ENCODE measurements at places on chromosomes 5 and 9.

GRCh38 chr9:17635115-17635890, 56.4 kb downstream of the SH3GL2 start:
- DNase-seq = no peak

DNA sequence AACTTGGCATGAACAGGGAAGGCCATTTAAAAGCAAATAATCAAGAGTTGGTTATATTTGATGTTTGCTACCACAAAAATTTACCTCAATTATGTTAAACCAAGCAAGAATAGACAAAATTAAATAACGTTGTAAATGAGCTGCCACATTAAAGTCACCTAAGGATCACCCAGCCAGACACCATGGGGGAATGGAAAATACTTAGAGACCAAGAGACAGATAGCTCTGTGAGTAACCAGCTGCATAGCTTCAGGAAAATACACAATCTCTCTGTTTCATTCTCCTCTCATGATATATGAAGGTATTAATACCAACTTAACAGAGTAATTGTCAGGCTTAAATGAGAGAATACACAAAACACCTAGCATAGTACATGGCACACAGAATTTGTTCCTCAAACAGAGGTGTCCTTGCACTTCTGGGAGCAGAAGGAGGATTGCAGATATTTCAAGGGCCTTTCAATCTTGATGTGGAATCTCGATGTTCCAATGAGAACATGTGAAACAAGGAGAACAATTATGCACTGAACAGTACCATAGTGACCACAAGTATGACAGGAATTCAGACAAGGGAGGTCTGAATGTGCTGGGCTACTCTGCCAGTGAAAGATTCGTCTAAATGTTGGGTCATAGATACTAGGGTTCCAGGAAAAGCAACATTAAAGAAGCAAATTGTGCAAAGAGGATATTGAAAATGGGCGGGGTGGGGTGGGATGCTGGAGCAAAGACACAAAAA, 18.6 kb downstream of the JAKMIP2 start:
- DNase-seq = no peak

DNA sequence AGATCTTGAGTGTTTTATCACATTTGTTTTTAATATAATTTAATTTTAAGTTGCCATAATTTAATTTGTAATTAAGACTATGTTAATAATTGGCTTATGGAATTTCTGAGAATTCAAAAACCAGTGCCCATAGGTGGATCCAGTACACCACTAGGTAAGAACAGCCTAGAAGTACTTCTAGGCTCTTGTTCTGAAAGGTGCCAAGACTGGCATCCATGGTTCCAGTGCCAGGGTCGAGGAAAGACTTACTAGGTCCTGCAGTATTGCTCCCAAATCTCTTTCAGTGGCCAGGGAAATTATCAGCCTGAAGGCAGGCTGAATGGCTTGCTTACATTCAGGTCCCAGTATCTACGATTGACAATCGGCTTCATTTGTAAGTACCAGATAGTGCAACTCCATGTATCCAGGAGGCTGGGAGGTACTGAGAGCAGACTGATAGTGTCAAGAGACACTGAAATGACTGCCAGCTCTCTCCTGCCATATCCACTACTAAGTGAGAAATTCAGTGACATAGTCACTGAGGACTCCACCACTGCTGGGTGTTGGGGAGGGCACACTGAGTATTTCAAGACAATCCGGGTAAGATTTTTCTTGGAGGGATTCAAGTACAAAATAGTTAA, 159.2 kb upstream of the CCDC152 start:
- DNase-seq = no peak

DNA sequence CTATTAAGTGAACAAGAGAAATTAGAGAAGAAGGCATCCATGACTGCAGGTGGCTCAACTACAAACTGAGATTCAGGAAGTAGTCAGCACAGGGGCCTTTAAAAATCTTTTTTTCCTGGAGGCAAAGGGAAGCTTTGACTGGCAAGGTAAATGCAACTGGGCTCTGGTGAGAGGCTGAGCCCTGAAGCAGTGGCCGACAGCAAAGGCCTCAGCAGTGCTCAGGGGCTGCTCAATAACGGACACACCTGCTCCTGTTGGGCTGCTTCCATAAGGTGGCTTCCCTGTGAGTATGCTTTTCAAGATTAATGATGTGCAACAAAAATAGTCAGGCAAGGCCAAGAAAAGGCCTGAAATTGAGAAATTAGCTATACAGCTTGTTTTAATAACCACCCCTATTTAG, 134.2 kb upstream of the RGMB start:
- DNase-seq = no peak

DNA sequence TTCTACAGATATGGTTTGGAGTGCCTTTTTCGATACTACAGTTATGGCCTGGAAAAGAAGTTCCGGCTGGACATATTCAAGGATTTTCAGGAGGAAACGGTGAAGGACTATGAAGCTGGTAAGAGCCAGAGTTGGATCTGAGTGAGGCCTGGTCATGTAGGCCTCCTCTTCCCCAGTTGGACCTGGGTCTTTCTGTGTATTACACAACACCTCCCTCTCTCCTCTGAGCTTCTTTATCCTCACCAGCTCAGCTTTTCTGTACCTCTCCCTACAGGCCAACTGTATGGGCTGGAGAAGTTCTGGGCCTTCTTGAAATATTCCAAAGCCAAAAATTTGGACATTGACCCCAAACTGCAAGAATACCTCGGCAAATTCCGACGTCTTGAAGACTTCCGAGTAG, 39.2 kb downstream of the FAXDC2 start:
- no peak for DNase-seq

DNA sequence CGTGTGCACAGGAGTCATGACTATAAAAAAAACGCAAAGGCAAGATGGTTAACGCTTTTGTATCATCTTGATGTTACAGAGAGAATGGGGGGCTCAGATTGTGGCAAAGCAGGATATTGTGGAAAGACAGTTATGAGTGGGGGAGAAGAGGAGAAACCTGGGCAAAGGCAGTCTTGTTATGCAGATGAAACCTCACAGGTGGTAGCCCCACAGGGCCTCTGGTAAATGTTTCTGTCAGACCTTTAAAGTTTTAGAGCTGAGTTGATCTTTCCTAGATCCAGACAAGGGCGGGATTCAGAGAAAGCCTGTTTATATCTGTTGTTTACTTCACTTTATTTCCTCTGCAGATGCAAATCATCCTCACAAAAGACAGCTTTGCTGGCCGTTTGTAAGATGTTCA, 55.2 kb downstream of the C9orf85 start:
- no peak for DNase-seq

DNA sequence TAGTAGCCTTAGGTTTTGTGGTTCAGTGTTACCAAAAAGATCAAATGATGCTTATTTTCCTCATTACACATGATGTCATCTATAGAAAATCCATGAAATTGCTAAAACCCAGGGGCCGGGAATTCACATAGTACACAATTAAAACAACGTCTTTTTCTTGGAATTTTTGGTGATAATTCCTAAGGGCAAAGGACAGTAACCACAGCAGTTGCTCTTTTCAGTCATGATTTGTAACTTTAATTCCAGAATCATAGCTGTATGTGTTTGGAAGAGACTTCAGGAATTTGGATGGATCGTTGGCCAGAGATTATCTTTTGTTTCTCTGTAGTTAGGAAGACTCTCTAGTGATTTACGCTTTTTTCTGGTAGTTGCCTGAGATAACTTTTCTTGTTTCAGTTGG, 748.7 kb downstream of the TLE4 start:
- DNase-seq = no peak

GRCh38 chr9:127931092-127931881, 710 bp upstream of the PIP5KL1 start:
- DNase-seq = no peak

GRCh38 chr5:147037515-147038205, 159.1 kb upstream of the PPP2R2B start:
- no peak for DNase-seq

DNA sequence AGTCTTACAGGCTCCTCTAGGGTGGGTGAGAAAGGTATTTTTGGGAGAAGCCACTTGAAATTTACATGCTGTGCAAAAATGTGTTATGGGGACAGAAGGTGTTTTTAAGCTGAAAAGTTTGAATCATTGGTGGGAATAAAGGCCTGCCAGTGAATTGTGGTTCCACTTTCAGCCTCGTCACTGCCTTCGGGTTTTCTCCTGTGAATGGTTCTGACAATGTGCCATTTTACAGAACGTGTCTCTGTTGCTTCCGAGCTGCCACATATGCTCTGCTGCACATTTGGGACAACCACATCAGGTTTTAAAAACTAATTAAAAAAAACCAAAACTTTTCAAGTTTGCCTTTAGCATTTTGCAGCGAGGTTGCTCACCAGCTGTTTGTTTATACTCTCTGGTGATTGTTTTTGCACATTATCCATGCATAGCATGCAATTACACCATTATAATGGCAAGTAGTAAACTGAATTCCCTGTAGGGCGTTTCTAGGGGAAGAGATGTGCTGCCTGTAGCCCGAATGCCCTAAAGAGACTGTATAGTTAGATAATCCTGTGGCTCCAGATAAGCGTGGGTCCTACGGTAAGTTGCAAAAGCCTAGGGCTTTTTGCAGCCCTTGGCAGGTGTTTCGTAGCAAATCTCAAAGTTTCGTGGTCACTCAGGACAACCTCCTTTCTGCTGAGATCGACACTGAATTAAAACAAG, 40.1 kb upstream of the SUB1 start:
- no peak for DNase-seq

- DNase-seq = no peak
These were observed 6.3 kb upstream of the WNK2 start for GRCh38 chr9:93177676-93178075.

- no peak for DNase-seq
These were observed 58.1 kb downstream of the DMRT1 start for GRCh38 chr9:899440-900184.
